SK-MEL-5 (cell line): ENCODE measurements at places on chromosomes 11 and 22. TPM values are rescaled to one million over a fixed set of nuclear protein-coding genes. Genes with fewer than 3 reads are reported as not detected.

DNA sequence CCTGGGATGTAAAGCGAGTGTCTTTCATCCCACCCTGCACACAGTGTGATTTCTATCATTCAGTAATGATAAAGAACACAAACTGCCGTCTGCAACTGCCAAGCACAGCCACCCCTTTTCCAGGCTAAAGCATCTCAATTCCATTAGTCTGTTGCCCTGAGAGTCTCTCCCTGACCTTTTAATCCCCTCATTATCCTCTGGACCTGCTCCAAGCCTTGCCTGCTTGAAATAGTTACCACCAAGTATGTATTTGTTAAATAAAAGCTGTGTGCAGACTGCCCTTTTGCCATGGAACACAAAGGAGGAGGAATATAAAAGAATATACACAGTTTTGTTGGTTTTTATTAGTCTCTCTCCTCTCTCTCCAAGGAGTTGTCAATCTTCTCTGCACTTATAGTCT, 13.0 kb downstream of the GRAP2 start:
- no peak for DNase-seq

Gene OR2AG2
- 0.08 and 0.61 TPM in 2 replicates for total RNA-seq

Gene DNAJB13
- 0.40 TPM in 1 of 2 replicates, not detected in the other for total RNA-seq

Gene NLRP14
- 0.08 TPM in 2 replicates for total RNA-seq

DNA sequence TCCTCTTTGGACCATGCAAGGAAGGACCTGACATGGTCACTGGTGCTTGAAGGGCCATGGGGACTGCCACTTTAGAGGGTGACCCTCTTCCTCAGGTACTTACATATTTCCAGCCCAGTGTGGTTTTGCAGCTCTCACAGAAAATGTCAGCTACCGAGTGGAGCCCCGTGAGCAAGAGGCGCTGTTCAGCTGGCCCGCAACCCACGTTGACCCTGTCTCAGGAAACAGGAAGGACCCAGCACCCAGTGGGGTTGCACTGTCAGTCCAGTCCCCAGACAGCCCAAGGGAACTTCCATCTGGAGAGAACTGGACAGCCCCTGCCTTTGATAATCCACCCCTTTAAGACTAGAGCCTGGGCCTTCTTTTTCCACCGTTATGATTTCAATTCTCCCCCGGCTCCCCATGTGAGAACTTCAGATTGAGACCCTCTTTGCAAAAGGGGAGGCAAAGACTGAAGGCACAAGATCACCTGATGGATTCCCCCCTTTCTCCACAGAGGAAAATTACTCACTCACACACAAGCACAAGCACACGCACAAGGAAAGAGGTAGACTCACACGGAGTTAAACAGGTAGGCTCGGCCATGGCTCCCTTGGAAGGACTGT, 3.4 kb downstream of the YPEL4 start:
- no peak for DNase-seq
